Stimulated activated CD8-positive, alpha-beta memory T cell treated with anti-CD3 and anti-CD28 coated beads, Interleukin-2, amount 100 ng/mL, for 48 hours (primary cell): ENCODE measurements at places on chromosomes 3 and 15.

DNA sequence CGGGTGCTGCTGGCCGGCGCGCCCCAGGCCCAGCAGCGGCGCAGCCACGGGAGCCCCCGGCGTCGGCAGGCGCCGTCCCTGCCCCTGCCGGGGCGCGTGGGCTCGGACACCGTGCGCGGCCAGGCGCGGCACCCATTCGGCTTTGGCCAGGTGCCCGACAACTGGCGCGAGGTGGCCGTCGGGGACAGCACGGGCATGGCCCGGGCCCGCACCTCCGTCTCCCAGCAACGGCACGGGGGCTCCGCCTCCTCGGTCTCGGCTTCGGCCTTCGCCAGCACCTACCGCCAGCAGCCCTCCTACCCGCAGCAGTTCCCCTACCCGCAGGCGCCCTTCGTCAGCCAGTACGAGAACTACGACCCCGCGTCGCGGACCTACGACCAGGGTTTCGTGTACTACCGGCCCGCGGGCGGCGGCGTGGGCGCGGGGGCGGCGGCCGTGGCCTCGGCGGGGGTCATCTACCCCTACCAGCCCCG, 777 bp downstream of the LOXL1 start:
- peak; percentile 10 for DNase-seq

DNA sequence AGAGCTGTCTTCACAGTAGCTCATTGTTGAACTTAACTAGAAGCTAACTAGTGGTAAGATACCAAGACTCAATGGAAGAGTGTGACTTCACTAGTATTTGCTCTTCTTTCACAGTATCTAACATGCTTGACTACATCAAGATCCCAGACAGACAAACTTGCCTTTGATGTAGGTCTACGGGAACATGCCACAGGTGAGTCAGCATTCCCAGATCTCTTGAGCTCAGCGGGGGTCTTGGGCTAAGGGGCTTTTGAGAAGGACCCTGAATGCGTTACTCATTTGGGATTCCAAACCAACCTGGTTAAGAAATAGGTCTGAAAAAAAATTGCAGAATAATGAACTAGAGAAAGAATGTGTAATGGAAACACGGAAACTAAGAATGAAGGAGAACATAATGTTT, 222.4 kb downstream of the RYR3 start:
- DNase-seq: no peak

- peak; percentile 27 for DNase-seq
Observed at GRCh38 chr3:71478568-71478967, 105.0 kb downstream of the FOXP1 start.

DNA sequence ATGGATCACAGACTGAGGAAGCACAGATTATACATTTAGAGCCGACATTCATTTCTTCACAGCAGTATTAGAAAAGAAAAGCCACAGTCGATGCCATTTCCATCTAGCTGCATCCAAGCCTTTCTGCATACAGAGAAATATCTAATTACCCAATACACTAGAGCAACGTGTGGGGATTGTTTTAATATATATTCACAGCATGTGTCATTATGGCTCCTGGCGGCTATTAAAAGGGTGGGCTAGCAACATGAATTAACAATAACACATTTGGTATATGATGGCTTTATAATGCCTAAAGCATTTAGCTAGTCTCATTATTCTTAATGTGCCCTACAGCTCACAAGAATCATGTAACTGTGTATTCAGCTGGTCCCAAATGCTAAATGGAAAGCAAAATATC, 1030.5 kb downstream of the FHIT start:
- DNase-seq: no peak
